ENCODE measurements at places on chromosomes 5 and 9.

DNA sequence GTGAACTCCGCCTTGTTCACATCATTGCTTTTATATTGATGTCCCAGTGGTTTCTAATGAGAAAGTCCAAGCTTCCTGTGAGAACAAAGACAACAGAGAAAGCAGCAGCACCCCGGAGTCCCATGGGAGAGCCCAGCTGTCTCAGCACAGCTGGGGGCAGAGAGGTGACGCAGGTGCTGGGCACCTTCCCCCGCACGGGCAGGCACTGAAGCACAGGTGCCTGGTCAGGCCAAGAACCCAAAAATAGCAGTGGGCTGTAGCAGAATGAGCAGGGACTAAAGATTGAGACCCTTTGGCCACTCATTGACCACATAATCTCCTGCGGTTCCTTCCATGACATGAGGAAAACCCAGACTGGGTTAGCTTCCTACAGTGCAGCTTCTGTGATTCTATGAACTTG, 18.8 kb downstream of the SRD5A1 start:
- no peak for DNase-seq

DNA sequence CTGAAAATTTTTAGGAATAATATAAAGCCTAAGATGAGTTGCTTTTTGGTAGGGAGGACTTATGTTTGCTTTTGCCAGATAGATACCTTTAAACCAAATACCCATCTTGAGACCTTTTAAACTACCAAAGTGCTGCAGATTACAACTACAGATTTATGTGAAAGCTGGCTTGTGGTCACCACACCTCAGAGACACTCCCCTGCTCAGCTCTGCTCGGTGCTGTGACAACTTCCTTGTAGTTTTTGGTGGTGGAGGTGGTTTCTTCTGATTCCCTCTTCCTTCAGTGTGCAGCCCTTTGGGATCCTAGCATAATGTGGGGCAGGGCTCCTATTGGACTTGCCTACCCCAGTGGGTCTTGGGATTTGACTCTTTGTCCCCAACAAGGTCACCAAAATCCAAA, 29.2 kb downstream of the GARNL3 start:
- no peak for DNase-seq

GRCh38 chr5:79686799-79687198, 2.8 kb upstream of the CMYA5 start:
- DNase-seq, result no peak

DNA sequence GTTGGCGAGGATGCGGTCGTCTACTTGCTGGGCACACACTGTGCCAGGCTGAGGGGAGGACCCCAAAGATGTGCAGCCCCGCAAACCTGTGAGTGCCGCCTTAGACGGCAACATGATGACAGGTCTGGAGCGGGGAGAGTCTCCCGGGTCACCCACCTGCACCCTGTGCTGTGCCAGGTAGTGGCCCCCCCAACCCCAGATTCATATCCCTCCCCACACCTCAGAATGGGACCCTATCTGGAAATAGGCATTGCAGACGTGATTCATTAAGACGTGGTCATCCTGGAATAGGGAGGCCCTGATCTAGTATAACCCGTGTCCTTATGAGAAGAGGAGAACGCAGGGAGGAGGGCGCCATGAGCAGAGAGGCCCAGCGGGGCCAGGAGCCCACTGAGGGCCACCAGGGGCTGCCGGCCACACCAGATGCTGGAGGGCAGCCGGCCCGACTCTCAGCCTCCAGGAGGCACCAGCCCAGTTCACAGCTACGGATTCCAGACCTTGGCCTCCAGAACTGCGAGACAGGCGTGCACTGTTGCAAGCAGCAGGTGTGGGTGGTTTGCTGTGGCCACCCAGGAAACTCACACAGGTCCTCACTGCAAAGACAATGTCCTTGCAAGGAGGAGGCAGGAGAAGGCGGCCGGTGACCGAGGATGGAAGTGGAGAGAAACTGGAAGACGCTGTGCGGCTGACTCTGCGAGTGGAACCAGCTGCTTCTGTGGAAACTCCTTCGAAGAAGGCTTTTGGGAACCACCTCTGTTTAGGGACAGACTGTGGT, 131.9 kb upstream of the LPCAT1 start:
- DNase-seq, result no peak

- DNase-seq, result no peak
Measured at GRCh38 chr9:94758031-94758430, 31.5 kb downstream of the AOPEP start.

DNA sequence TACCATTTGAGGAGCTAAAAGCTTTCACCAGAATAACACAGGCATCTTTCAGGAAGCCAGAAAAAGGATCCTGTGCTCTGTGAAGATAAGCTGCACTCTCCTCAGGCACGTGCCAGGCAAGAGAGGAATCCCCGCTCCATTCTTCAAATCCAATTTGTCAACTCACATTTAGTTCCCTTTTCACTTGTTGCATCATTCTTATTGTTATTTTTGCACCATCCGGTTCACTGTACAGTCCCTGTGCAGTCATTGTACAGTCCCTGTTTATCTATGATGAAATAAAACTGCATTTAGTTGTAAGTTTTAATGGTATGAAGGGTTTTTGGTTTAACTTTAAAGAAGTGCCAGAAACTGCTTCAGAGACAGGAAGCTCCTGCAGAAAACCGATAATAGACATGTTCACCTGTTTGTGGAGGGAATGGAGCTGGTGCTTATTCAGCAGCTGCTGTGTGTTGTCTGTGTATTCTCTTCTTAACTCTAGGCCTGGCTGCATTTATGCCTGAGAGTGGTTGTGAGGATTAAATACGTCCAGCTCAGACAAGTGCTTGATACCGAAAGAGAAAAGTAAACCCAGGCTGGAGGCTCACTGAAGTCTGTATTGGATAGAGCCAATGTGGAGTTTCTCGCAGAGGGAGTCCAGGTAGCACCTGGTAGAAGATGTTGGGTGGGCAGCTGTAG, 22.4 kb downstream of the IFNW1 start:
- no peak for DNase-seq

DNA sequence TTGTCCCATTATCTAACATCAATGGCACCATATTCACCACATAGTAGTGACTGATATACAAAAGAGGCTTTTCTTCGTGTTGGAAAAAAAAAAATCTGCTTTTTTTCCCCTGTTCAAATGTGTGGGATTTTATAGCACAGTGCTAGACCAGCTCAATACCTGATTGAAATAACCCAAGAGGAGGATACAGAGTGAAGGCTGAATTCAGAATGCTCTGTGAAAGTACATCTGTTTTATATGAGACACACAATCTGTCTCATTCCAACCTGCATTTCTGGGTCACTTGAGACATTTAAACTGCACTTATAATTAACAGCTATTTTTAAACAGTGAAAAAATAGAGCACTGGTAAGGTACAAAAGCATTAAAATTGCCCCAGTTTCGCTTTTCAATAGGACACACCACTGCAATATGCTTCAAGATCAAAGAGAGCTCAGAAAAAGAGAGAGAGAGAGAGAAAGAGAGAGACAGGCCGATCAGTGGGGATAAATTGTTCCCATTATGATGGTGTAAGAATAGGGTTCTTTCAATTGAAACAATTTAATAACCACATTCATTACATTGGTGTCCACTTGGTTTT, 179.3 kb downstream of the NR2F1-AS1 start:
- no peak for DNase-seq

GRCh38 chr9:76684213-76684612, 80.0 kb upstream of the PCA3 start:
- DNase-seq, result no peak

- no peak for DNase-seq
Measured at GRCh38 chr9:112599732-112600131, 113.1 kb downstream of the KIAA1958 start.

DNA sequence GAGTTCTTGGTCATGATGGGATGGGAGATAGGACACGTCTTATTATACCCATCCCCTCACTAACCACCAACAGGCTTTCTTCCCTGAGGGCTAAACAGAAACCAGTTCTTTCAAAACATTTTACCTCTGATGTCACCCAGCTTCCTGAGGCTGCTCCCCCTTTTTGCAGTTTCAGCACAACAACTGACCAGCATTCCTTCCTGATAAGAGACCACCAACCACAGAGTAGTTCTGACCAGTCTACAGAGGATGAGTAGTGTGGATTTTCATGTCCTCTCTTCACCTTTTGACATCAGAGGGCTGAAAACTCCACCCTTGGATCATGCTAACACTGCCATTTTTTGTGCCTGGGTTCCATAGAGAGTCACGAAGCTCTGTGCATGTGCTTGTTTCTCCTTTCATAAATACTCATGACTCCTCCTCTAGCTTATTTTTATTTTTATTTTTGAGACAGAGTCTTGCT, 82.6 kb downstream of the OSTF1 start:
- no peak for DNase-seq

GRCh38 chr9:87518702-87519335, 21.2 kb downstream of the DAPK1 start:
- no peak for DNase-seq

DNA sequence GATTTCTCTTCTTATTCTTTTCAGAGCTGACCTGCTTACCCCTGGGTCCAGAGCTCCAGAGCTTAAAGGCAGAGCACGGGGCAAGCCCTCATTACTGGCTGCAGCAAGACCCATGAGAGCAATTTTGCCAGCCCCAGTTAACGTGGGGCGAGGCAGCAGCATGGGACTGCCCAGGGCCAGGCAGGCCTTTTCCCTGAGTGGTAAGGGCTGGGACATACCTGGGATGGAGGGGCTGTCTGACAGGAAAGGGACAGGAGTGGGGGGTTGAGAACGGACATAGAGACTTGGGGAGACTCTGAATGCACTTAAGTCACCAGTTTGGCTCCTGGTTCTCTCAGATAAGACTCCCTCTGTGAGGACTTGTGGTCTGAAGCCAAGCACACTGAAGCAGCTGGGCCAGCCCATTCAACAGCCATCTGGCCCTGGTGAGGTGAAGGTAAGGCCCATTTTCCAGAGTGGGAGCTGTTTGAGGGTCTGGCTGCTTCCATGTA, 26.2 kb downstream of the HMGXB3 start:
- DNase-seq, result no peak

DNA sequence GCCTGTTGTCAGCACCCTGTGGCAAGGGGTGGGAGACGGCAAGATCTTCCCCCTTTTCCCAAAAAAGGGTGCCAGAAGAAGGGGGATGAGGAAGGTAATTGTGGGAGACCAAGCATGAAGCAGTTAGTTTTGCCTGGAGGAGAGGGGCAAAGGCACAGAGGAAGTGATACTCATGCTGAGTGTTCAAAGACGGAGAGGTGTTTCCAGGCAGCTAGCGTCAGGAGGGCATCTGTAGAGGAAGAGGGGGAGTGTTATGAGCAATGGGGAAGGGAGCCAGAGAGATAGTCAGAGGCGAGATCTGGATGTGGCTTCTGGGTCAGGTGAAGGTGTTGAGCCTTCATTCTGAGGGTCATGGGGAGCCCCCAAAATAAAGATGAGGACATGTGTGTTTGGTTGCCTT, 26.9 kb upstream of the ADAM19 start:
- no peak for DNase-seq

GRCh38 chr5:109748546-109748945, 58.8 kb downstream of the MAN2A1 start:
- DNase-seq, result no peak

DNA sequence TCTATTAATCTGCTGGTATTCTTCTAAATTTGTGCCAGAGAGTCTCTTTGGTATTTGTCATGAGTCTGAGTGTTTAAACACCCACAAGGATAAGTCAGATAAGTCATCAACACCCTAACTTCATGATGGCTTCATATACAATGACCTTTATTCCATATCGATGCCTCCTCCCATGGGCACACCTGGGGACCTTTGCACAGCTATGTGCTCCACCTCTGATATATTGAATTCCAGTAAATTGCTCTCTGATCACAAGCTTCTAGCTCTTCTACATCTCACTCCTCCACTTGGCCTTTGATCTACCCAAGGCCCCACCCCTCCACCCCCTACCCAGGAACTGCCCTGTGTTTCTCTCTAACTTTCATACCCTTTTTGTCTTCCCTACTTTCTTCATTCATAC, 102.7 kb upstream of the MIER3 start:
- DNase-seq, result no peak

DNA sequence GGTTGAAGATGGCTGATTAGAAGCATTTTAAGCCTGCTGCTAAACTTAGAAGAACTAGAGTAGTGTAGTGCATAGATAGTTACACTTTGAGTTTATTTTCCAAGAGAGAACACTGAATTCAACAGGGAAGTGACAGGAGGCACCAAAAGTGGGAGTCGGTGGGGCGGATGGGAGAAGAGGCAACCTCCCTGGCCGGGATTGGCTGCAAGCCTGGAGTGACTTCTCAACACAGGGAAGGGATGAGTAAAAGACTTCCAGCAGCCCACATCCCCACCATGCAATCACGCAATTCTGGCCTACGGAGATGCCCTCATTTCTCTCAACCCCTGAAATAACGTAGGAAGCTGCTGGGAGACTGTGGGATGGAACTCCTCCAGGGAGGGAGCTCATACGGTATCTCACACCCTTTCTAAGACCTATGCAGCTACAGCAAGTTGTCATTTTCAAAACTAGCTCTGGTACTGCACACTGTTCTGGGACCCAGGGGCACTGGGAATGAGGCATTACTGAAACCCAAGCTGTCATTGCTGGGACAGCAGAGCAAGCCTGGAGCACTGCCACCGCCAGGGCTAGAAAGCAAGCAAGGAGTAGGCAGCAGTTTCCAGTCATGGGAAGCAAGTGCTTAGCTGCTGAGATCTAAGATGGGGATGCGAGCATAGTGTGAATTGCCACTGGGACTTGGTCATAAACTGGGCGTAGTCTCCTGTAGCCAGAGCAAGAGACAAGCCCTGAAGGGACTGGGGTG, 331.6 kb upstream of the PTGER4 start:
- DNase-seq, result no peak

DNA sequence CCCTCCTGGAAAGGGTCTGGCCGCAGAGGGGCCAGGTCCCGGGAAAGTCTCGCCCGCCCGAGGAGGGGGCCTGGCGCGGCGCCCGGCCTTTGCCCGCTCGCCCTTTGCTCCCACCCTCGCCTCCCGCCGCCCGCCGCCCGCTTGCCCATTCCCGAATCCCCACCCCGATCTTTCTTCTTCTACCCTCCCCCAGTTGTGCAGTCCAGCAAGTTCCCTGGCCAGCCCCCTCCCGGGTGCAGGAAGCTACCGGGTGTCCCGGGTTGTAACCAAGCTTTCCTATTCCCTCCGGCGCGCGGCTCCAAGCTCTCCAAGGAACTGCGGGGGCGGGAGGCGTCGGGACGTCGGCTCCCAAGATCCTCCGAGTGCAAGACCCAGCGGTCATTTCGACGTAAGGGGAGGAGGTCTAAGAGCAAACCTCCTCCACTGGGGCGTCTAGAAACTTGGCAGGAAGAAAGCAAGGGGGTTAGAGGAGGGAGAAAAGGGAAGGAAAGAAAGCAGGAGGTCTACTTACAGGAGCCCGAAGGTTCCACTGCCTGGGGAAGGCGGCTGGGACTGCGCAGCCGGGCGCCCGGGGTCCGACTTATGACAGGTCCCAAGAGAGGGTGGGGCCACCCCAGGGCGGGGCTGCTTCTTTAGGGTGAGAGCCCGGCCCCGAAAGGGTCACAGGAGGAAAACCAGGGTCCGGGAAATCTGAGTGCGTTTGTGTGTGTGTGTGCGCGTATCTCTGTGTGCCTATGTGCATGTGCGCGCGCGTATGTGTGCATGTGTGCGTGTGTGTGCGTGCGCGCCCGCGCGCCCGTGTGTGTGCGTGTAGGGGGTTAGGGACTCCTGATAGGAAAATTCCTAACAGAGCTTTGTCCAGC, at the start of gene PTGR1:
PTGR1 (minus strand) TSS at position 556 of the 863 bp plus-strand sequence. CDS start 2,225 bp downstream, outside the sequence.
- no peak for DNase-seq
